ENCODE measurements at places on chromosomes 3 and 15.
A peak's percentile ranks its signal among the peaks of the same experiment; 100 is the strongest.

GRCh38 chr3:194470615-194471014 lies 16.2 kb downstream of the ATP13A3 start:
- DNase-seq, result no peak

DNA sequence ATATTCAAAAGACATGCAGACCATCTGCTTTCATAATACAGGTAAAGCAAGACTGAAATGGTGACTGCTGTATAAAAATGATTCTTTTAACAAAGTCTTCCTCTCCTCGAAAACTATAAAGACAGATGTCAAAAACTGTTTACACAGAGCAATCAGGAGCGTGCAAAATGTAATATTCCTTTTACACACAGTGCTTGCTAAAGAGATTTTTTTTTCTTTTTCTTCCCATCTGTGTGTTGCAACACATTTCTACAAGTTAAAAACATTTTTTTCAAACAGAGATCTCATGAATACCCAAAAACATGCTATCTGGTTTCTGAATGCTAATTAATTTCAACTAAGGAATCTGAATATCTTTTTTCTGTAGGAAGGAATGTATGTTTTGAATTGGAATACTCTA lies 22.1 kb downstream of the SATB1 start:
- no peak for DNase-seq

- DNase-seq, result no peak
Measured at GRCh38 chr3:36248374-36248773, 131.9 kb upstream of the STAC start.

GRCh38 chr3:103653996-103654395 lies 1219.2 kb downstream of the ZPLD1 start:
- DNase-seq, result no peak

DNA sequence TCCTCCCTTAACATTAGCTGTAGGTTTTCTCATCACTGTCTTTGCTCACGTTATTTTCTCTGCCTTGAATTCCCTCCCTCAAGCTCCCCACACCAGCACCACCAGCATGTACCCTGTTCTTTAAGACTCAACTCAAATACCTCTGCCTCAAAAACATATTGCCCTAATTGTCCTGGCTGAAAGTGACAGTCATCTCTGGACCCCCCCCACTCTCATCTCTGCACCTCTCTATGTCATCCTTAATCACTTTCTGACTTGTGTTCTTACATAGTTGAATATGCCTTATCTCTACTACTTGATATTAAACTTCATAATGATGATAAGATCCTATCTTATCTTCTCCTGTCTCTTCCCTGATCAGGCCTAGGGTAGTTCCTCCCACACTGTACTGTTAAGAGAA lies 345.2 kb upstream of the TPRG1 start:
- DNase-seq, result no peak

DNA sequence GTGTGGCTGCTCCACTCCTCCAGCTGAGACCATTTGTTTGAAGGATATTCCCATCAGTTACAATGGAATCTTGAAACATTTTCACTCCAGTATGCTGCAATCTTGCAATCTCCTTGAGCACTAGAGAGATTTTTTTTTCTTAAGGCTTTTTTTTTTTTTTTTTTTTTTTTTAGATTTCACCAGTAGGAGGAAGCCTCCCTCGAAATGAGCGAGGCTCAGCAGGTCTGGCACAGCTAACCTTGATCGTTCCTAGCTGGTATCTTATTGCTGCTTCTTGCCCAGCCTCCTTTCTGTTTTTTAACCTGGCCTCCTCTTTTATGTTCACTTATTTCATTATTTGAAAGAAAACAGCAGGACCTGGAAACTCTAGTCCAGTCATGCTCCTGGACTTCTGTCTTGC lies 48.1 kb downstream of the RAP2B start:
- DNase-seq, result no peak

GRCh38 chr15:36831125-36831903 lies 251.9 kb downstream of the CDIN1 start:
- no peak for DNase-seq

- DNase-seq, result no peak
Measured at GRCh38 chr15:99441871-99442251, 123.9 kb upstream of the MEF2A start.

DNA sequence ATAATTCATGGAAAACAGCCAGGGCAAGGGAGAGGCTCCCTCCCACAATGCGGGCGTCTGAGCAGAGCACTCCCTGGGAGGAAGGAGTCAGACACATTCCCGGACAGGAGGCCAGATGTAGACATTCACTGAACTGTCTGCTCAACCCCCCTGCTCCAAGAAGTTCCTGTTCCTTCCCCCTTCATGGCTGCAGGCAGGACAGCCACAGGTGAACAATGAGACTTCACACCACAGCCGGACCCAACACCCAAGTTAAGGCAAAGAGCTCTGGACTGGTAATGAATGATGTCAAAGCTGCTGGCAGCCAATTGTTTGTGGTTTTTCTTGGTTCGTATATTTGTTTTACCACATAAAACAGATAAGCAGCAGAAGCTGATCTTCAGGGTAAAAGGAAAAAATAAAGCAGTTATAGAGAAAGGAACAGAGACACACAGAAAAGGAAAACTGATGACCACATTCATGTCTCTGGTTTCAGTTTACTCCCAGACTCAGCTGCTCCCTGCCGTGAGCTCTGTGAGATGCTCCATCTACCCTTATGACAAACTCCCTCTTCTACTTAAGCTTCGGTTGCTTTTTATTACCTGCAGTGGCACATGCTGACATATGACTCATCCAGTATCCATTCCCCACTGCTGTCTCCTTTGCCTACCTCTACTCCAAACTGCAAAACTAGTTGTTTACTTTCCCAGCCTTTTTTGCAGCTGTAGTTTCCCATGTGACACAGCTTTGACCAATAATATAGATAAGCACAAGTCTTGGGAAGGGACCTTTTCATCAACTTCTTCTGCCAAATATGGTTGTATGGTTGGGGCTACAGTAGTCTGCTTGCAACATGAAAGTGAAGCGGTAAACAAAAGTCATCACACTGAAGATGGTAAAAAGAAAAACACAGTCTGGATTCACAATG lies 33.1 kb downstream of the DZIP1L start:
- DNase-seq, result no peak

GRCh38 chr15:78063970-78064385 lies 13.5 kb downstream of the TBC1D2B start:
- DNase-seq, result no peak

DNA sequence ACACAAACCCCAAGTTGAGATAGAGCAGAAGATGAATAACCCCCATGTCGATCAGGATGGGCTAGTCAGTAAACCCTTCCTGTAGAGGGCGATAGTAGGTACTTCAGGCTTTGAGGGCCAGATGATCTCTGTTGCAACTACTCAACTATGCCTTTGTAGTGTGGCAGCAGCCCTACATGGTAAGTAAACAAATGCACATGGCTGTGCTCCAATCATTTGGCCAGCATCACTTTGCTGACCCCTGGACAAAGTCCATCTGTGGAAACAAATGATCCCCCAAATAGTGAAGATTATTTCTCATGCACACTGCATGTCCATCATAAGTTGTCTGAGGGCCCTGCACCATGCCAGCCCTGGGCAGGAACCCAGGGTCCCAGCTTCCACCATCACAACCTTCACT lies 402.2 kb upstream of the PROK2 start:
- DNase-seq, result no peak

DNA sequence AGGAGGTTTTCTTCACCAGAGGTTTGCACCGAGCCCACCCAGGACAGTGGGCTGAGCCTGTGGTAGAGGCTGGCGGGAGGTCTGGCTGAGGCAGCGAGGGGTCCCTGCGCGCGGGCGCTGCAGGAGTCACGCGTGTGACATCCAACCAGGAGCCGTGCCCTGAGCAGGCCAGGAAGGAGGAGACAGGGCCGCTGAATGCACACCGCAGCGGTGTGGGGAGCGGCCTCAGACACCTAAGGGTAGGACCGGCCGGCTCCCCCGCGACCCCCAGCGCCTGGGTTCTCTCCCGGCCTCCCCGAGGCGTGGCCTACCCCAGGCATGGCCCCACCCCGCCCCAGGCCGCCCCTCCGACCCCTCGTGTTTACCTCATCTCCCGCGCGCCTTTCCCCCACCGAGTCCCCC lies 412 bp downstream of the SLC41A3 start:
- DNase-seq, result no peak

GRCh38 chr15:77550301-77551251 lies 82.1 kb downstream of the LINGO1 start:
- DNase-seq, result no peak

GRCh38 chr3:129614927-129615363 lies 8.5 kb upstream of the PLXND1 start:
- no peak for DNase-seq

DNA sequence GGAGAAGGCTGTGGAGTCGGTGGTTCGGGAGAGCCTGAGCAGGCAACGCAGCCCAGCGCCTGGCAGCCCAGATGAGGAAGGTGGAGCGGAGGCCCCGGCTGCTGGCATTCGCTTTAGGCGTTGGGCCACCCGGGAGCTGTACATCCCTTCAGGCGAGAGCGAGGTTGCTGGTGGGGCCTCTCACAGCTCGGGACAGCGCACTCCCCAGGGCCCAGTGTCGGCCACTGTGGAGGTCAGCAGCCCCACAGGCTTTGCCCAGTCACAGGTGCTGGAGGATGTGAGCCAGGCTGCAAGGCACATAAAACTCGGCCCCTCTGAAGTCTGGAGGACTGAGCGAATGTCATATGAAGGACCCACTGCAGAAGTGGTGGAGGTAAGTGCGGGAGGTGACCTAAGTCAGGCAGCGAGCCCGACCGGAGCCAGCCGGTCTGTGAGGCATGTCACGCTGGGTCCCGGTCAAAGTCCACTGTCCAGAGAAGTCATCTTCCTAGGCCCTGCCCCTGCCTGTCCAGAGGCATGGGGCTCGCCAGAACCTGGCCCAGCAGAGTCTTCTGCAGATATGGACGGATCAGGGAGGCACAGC lies 26.7 kb downstream of the SYNM start:
- no peak for DNase-seq

- DNase-seq, result no peak
Measured at GRCh38 chr3:101970905-101971304, 121.6 kb downstream of the NFKBIZ start.

DNA sequence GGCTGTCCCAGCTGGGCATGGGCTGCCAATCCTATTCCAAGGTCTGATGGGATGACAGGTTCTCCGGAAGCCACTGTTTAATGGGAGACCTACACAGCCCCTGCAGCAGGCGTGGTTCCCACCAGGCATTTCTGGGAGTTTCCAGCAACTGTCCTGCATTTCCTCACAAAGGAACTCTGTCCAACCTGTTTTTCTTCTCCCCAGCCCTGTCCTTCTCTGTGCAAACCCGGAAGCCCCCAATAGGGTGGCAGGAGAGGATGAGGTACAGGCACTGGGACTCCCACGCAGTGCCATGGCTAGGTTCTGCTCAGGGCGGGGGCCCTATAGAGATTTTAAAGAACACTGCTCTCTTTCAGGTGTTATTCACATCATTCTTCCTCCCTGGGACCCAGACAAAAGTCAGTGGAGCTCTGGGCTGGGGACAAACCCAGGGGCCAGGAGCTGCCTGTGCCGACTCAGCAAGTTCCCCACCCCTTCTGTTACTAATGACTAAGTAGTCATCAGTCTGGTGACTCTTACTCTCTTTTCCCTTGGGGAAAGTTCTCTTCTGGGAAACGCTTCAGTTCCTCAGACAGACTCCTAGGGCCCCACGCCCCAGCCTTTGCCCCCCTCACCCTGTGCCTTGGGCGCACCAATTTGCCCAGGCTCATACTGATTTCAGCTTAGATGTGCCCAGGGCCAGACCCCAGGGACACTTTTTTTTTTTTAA lies 97.7 kb downstream of the CD47 start:
- DNase-seq, result no peak

DNA sequence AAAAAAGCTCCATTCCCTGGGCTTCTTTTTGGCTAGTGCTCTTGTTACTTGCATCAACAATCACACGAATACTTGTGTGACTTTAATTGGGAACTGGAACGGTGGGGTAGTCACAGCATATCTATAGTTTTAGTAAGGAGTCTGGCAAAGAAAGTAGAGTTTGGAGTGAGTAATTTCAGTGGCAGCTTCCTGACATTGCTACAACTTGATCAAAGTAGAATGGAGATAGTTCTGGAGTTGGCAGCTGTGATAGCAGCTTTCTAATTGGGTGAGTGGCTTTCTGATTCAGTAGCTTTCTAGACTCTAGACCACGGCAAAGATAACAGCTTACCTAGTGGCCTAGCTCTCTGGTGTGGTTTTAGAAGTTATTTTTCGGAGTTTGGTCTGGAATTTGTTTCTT lies 475.0 kb downstream of the TUSC7 start:
- DNase-seq, result no peak

- no peak for DNase-seq
Measured at GRCh38 chr15:60004009-60004845, at the start of gene FOXB1. Gene FOXB1, plus strand, starts transcription at chr15:60004311. Its CDS starts 653 bp downstream, at chr15:60004964.

DNA sequence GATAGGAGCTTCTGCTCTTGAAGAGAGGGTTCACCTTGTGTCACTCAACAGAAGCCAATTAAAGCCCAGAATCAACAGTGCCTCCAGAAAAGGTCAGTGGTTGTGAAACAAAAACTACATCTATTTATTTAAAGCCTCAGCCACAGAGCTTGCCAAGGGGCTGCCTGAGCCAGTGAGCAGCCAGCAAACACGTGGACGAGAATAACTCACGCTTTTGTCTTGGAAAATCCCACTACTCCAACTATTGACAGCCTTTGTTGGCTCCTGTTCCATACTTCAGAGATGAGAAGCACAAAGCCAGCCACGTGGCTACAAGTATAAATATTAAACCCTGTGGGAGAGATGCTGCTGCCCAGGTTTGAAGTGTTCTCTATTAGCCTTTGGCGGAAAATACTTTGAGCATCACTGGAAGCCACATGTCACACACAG lies 10.3 kb downstream of the GPR156 start:
- DNase-seq, result no peak

DNA sequence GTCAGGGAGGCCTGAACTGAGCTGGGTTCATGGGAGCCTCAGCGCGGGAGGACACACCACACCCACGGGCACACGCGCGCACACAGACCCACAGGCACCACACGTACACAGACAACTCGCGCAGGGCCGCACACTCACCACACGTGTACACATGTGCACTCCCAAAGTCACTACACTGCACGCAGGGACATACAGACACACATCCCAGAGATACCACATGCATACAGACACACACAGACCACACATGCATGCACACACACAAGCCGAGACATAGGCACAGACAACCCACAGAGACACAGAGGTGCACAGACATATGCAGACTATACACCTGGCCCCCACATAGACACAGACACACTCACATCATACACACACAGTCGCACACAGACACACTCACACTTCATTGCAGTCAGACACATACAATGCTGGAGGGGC lies 1.1 kb upstream of the MGLL start:
- no peak for DNase-seq

- no peak for DNase-seq
Measured at GRCh38 chr3:90132197-90132596, 1024.8 kb downstream of the EPHA3 start.

- no peak for DNase-seq
Measured at GRCh38 chr3:27252646-27253045, 116.5 kb downstream of the NEK10 start.

- DNase-seq, result peak; percentile 59
Measured at GRCh38 chr15:67456677-67457529, 64.0 kb upstream of the C15orf61 start.

DNA sequence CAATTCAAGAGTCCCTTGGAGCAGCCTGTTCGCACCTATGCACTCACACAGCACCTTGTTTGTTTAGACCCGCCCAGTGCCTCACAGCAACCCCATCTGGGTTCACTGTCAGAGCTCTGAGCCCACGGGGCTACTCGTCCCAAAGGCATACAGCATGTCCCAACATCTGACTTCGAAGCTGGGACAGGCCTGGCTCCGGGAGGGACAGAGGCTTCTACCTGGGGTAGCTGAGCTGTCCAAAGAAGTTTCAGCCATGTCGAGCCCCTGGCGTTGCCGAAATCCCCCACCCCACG lies 28.6 kb upstream of the CYP11A1 start:
- no peak for DNase-seq

- DNase-seq, result no peak
Measured at GRCh38 chr3:173411375-173411973, 13.9 kb downstream of the NLGN1 start.
